Occipital lobe (tissue), 3 donors: ENCODE measurements at places on chromosomes 16 and 17.

DNA sequence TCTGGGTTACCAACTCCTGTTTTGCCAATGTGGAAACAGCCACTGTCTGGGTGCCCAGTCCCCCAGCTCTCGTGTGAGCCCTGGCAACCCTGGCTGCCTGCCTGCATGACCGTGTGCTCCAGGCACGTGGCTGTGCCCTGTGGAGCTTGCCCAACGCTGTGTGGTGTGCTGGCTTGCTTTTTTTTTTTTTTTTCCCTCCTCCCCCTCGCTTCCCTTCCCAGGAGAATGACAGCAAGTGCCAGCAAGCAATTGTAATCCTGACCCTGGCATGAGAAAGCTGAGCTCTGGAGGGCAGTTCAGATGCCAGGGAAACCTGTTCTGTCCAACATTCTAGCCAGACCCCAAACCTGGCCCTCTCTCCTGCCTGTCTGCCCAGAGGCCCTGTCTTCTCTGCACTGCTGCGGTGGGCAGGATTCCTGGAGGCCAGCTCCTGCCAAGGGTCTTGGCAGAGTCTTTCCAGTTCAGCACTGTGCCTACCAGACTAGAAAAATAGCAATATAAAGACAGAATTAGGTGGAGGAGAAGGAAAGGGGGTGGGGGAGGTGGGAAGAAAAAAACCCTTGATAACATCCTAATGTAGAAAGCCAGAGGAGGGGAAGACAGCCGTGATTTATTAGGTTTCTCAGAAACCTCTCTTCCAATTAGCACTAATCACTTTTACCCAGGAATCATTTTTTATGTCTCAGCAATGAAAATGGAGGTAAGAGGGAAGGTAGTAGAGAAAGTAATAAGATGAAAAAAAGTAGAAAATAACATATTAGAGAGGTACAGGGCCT is 9.0 kb downstream of the HLF start:
- DNase-seq: peak; percentile 52

DNA sequence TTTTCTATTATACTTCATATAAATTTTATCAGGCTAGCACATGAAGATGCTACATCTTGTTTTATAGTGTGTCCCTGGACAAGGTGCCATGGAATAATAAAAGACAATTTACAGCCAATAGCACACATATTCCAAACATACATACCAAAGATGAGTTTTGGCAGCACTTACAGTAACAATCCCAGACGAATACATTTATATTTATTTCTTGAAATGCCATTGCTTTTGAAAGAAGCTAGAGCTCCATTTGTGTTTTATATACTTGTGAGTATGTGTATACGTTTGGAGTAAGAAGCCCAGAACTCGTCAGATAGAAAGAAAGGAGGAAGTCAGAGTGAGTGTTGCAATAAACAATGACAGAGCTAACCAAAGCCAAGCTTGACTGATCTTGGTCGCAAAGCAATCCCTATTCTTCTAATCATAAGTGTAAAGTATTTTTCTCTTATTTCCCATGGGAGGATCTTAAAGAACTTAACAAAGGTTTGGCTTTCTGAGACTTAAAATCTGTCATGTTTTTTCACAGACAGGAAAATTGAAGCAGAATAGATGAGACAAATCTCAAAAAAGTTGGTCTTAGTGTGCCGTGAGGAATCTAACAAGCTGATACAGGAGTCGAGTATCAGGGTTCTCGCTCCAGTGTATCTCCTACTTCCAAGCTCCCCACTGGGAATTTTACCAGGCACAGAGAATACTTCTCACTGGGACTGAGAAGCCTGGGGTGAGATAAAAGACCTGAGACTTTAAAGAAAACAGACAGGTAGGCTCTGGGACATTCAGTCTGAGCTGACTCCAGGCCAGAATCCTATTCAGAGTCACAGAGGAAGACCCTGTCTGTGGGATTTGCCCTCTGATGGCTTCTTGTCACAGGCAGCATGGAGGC is 175.4 kb downstream of the AATF start:
- no peak for DNase-seq

DNA sequence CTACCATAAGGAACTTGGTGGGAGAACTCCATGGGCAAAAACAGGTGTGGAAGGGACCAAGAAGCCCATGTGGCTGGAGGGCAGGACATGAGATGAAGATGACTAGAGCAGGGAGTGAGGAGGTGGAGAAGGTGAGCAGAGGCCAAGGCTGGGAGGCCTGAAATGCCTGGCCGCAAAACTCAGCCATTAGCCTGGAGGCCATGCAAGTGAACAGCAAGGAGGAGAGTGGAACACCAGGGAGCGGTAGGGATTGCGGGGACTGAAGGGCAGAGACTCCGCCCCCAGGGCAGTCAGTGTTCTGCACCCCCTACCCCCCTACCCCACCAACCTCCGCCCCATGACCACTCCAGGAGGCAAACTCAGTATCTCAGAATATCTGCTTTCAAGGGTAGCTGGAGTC is 17.0 kb downstream of the BCL7C start:
- DNase-seq: no peak

GRCh38 chr17:80849119-80849518 is 142.5 kb upstream of the CHMP6 start:
- no peak for DNase-seq

- DNase-seq: no peak
Measured at GRCh38 chr16:53865494-53865863, 161.5 kb downstream of the FTO start.

GRCh38 chr16:57500578-57501111 is 14.4 kb upstream of the DOK4 start:
- DNase-seq: no peak

DNA sequence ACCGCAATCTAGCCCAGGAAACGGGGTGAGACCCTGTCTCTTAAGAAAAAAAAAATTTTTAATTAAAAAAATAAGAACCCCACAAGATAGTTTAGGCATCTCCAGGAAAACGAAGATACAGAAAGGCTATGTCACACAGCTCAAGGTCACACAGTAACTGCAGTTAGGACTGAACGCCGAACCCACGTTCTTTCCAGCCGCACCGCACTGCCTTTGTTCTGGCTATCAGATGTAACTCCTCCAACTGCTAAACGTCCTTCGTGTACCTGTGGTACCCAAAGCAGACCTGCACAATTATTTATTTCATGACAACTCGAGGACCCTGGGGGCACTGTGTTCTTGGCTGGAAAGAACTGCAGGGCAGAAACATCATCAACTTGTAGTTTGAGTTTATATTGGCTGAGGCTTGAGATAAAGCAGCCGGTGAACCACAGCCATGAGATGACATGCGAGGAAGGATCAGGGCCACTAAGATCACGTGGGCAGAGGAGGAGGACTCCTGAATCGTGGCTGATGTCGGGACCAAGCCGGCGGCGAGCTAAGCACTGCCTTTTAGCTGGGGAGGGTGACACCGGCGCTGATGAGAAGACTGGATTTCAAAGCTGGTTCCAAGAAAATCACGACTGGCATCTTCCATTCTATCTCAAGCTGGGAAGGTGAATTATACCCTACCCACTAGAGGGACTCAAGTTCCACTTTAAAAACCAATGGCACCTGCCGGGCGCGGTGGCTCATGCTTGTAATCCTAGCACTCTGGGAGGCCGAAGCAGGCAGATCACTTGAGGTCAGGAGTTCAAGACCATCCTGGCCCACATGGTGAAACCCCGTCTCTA is 20.7 kb upstream of the MNT start:
- DNase-seq: no peak

DNA sequence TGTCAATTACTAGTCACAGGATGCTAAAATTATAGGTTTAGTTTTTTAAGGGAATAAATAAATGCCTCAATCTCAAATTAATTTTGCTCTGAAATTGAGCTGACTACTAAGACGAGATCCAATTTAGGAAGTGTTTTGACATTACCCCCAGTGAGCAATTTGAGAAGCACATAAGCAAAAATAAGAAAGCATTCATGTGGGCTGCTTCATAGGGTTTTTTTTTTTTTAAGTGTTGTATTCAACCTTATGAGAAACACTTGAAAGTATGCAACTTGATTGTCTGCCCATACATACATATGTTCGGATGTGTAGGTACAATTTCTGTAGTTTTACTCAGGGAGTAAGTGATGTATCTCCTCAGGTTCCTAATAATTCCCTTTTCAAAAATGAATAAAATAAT is 77.6 kb downstream of the PRKCA start:
- no peak for DNase-seq

- no peak for DNase-seq
Measured at GRCh38 chr16:84137287-84137686, 7.7 kb downstream of the HSDL1 start.

DNA sequence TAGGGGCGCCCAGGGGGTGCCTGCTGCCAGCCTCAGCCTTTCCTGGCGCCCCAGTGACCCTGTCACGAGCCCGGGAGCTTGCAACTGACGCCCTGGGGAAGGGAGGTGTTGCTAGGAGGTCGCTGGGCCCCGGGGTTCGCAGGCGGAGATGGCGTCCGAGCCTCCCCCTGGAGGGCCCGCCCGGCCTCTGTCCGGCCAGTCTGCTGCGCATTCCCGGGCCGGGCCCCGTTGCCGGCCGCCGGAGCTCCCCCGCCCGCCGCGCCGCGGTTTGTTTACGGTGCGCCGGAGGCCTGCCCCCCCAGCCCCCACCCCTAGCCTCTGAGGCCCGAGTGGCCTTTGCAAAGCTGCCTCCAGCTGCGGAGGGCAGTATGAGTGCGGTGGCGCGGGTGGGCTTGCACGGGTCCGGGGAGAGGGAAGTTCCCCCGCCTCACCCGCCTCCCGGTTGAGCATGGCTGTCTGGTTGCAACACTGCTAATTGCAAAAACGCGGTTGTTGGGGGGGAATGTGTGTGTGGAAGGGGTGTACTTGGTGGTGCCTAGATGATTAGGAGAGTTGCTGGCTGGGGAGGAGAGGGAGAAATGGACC is 514 bp downstream of the THRA start:
- DNase-seq: no peak

- no peak for DNase-seq
Measured at GRCh38 chr17:62049299-62049698, 15.8 kb downstream of the MED13 start.

DNA sequence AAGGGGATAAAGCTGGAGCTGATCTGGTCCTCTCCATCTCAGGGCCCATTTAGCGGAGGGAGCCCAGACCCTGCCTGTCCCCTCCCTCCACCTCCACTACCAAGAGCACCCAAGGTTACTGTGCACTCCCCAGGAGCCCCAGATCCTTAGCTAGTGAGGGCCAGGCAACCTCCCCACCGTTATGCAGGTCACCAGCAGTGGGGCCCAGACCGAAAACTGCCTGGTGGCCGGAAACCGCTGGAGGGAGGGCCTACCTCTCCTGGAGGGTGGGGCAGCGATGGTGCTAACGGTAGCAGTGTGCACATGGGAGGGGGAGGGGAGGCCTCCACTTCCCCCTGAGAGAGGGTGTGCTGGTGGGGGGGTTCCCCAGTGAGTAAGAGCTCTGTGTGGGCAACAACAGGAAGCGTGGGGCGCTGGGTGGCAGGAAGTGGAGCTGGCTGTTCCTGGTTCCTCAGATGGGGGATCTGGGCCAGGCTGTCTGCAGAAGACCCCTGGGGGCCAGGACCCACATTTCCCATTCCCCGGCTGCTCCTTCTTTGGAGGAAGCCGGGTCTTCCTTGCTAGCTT is 4.4 kb downstream of the FMNL1 start:
- no peak for DNase-seq

- DNase-seq: no peak
Measured at GRCh38 chr17:36892112-36892838, 45.0 kb upstream of the LHX1 start.

- no peak for DNase-seq
Measured at GRCh38 chr17:83181991-83182619, 102.7 kb downstream of the METRNL start.

DNA sequence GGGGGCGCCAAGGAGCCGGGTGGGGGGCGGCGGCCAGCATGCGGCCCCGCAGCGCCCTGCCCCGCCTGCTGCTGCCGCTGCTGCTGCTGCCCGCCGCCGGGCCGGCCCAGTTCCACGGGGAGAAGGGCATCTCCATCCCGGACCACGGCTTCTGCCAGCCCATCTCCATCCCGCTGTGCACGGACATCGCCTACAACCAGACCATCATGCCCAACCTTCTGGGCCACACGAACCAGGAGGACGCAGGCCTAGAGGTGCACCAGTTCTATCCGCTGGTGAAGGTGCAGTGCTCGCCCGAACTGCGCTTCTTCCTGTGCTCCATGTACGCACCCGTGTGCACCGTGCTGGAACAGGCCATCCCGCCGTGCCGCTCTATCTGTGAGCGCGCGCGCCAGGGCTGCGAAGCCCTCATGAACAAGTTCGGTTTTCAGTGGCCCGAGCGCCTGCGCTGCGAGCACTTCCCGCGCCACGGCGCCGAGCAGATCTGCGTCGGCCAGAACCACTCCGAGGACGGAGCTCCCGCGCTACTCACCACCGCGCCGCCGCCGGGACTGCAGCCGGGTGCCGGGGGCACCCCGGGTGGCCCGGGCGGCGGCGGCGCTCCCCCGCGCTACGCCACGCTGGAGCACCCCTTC is 484 bp downstream of the FZD2 start:
- DNase-seq: no peak

GRCh38 chr17:68718465-68718864 is 117.3 kb upstream of the FAM20A start:
- no peak for DNase-seq

DNA sequence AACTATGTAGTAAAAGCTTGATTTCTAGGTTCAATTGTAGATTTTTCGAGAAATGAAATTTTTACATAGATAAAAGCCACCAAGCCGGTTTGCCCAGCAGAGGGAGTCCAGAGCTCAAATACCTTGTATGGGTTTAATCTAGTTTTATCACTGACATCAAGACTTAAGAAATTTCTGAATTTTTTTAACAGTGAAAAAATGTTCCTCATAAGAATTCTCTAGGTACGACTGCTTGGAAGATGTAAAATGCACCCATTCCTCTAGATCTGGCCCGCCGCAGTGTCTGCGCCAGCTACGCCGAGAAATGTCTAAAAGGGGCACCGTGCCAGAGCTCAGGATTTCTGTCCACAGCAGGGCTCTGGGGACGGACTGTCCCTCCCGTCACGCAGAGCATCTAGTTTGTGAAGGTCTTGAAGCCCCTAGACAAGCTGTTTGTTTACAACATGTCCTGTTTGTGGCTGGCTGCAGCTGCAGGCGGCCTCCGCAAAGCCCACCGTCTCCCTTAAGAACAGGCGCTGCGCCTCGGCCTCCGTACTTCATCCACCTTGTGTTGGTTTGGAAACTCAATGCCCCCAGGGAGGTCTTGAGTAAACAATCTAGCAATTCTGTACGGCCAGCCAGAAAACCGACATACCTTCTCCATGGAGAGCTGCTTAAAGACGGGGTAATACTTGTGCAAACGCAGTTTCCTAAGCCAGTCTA is 24.8 kb downstream of the MAP1LC3B start:
- no peak for DNase-seq

- DNase-seq: no peak
Measured at GRCh38 chr17:3877220-3877619, 15.6 kb downstream of the CAMKK1 start.
